ENCODE measurements at places on chromosomes 1 and 21.
A peak's percentile ranks its signal among the peaks of the same experiment; 100 is the strongest.

- DNase-seq, result no peak
Measured at GRCh38 chr1:214476986-214477870, 74.2 kb downstream of the PTPN14 start.

DNA sequence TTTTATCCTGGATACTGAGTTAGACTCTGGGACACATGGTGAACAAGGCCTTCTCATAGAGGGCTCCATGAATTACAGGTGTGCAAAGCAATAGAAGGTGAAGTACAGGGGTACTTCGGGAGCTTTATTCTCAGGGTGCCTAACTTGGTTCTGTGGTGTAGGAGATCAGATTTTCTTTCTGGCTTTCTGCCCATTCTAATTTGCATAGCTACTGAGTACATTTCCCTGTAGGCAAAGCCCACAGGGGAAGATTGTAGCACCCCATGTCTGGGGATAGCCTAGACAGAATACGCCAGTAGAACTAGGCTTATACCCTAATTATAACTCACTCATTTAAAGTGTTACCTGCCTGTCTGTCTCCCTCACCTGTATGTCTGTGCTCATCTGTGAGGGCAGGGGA is 49.7 kb downstream of the PGM1 start:
- no peak for DNase-seq

GRCh38 chr1:46021046-46021996 is 111.1 kb downstream of the PIK3R3 start:
- no peak for DNase-seq

GRCh38 chr1:4027492-4028138 is 127.5 kb upstream of the C1orf174 start:
- no peak for DNase-seq

- DNase-seq, result peak; percentile 53
Measured at GRCh38 chr1:39955547-39956539, 898 bp downstream of the MFSD2A start.

DNA sequence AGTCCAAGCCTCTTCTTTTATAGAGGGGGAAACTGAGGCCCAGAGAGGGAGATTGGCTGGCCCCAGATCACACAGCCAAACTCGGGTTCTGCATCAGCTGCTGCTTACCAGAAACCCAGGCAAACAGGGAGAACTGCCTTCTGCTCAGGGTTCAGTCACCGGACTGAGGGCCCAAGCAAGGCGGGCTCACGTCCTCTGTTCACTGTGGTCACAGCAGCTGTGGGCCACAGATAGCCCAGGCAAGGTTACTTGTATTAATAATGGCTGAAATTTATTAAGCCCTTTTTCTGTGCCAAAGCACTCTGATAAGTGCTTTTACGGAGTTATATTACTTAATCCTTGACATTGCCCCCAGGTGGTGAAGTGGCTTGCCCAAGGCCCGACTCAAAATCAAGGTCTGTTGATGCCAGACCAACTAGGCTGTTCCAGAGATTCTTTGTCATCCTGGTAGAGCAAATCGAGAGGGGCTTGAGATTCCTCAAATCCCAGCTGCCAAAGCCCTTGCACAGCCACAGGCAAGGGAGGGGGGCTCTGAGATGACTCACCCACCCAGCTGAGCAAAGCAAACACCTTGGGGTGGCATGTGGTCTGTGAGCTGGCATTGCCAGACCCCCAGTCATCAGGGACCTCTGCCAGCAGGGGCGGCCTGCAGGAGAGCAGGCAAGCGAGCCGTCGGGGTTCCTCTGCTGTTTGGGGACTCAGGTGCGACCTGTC is 36.5 kb downstream of the EPHB2 start:
- peak; percentile 82 for DNase-seq

GRCh38 chr1:21673277-21673780 is 4.2 kb upstream of the RAP1GAP start:
- DNase-seq, result no peak

DNA sequence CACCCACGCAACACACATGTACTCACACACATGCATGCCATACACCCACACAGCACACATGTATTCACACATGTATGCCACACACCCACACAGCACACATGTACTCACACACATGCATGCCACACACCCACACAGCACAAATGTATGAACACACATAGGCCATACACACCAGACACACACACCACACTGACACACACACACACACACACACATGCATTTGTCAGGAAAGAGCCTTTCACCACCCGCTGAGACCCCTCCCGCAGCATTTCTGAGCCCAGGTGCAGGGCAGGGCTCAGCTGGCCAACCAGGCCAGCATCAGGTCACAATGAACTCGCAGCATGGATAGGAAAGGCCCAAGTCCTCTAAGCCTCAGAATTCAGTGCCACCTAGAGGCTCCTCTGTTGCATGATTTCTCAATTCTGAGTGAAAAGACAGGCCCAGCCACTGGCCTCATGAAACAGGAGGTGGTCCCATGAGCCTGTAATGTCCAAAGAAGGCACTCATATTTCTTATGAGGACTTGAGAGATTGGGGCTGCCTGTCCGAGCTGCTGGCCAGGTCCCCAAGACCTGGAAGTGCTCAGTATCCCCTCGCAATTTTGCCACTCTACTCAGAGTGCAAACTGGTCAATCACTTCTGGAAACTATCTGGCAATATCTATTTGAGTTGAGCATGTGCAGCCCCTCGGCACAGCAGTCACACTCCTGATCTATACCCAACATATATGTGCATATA is 57.3 kb downstream of the PSMG1 start:
- peak; percentile 62 for DNase-seq

GRCh38 chr1:232978091-232978634 is 27.8 kb downstream of the NTPCR start:
- DNase-seq, result no peak

GRCh38 chr1:31036749-31037500 is 28.6 kb downstream of the PUM1 start:
- DNase-seq, result no peak

- DNase-seq, result no peak
Measured at GRCh38 chr21:40646651-40647050, 200.3 kb downstream of the DSCAM start.

DNA sequence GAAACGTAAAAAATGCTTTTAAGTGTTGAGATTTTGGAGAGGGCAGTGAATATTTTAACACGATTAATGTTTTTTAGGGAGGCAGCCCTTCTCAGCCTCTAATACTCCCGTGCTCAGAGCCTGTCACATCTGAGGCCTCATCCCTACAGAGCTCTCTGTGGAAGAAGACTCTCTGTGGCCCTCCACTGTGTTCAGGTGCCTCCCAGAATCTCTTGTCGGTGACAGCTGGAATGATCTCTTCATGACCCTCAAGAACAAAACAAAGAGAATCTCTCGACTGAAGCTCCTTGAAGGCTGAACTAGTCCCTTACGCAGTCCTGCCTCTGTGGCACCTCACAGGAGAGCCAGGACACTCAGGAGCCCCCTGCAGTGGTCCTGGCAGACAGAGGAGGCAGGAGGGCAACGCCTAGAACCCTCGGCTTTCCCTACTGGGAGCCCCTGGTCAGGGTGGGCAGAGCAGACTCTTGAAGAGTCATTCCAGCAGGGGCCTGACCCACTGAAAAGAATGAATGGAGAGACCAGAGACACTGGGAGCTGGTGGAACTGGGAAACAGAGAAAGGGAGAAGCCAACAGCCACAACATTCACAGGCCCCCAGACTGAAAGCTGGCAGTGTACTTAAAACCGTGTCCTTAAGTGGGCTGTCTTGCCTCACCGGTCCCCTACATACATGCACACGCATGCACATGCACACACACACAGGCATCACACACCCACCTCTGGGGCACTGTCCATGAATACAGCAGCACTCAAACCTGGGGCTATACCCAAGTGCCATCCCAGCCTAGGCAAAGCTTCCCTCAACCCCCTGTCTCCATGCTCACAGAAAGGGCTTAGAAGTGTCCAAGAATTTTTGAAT is 67.5 kb upstream of the ANGPTL1 start:
- DNase-seq, result no peak

DNA sequence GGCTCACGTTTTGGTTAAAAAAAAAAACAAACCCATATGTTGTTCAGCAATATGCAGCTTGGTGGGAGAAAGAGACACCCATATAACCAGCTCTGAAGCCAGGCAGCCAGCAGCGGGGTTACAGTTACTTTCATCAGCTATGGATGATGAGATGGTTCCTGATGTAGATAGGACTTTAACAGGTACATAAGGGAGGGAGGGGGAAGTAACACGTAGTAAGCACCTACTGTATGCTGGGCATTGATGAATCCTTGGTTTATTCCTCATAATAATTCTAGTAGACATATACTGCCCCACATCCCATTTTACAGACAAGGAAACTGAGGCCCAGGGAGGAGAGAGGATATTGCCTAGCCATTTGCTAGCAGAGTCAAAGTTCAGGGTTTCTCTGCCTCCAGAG is 2.0 kb downstream of the SLC1A7 start:
- no peak for DNase-seq

GRCh38 chr1:53842347-53842746 is 4.3 kb upstream of the NDC1 start:
- no peak for DNase-seq

DNA sequence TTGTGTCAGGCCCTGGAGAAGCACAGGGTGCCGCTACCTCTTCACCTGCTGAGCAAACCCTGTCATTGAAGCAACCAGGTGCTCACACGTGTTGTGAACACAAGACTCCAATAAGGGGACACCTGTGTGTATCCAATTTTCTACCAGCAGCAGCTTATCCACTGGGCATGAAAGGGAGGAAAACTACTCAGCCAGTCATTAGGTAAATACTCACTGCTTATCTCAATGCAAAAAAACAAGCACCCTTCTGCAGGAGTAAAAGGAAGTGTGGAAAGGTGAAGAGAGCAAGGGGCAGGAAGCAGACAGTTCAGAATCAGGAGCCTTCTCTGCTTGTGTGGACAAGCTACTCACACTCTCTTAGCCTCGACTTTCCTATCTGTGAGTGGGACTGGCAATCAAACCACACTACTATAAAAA is 148.9 kb downstream of the ETS2 start:
- no peak for DNase-seq

DNA sequence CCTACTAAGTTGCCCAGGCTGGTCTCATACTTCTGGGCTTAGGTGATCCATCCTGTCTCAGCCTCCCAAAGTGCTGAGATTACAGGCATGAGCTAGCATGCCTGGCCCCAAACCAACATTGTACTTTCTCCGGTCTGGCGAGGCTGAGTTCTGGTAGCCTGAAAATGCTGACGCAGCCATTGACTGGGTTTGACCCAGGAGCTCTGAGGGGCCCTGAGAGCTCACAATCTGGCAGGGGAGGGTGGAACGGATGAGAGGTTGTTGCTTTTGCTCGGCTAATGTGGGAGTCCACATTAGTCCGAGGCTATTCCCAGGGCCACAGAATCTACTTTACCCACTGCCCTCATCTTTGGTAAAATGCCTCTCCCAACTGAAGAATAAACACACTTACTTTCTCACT is 35.1 kb upstream of the PARP1 start:
- no peak for DNase-seq

DNA sequence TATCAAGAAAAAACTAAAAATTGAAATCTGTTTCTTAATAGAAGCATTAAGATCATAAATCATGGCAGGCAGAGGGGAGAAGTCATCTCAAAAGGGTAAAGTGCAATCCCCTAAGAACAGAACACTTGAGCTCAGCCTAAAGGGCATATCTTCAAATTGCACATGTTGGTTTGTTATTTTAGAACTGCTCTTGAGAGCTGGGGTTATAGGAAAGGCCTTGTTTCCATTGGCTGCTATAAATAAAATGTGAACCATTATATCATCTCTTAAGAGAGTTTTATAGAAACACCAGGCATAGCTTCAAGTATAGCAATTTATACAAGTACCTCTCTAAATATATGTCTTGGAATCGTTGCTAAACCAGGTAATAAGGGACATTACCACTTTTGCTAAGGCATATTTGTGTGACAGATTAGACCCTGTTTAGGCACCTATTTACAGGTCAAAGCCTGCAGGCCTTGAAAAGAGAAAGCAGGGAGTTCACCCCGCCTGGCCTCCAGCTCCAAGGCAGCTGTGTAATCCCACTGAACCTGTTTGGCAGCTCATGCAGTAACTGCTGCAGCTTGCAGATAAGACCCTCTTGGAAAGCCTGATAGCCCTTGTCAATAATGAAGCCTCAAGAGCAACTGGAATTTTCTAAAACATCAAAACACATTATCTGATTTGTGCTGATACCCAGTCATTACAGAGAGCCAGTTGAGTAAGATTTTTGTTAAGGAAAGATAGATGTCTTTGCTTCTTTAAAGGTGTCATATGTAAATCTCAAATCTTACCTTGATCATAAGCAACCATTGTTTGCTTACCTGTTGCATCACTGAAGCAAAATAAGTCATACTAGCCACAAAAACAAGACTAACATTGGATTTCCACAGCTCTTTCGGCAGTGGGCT is 24.2 kb upstream of the SYDE2 start:
- no peak for DNase-seq

- no peak for DNase-seq
Measured at GRCh38 chr1:101262630-101263348, 26.0 kb downstream of the S1PR1 start.

GRCh38 chr1:31111290-31111951 is 45.9 kb upstream of the PUM1 start:
- no peak for DNase-seq

DNA sequence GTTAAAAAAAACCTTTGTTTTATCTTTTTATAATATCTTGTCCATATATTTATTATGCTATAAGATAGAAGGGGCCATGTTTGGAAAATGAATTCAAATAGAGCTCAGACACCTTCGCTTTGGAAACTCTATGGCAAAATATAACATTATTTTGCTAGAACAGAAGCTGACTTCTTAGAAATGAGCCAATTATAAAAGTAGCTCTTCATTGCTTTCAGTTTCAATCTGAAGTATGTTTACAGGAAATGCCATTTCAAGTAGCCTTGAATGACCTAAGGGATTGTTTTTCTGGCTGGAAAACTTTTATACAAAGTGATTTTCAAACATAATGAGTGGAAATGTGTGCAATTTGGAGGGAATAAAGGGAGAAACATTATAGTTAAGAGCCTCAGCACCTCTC is 37.8 kb upstream of the GBP5 start:
- DNase-seq, result no peak

GRCh38 chr1:182791281-182792179 is 2.0 kb downstream of the NPL start:
- no peak for DNase-seq

DNA sequence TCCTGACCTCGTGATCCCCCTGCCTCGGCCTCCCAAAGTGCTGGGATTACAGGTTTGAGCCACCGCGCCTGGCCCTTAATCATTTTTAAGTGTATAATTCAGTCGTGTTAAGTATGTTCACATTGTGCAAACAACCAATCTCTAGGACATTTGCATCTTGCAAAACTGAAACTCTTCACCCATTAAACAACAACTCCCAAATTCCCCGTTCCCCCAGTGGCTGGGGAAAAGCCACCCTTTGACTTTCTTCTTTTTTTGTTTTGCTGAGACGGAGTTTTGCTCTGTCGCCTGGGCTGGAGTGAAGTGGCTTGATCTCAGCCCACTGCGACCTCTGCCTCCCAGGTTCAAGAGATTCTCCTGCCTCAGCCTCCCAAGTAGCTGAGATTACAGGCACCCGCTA is 6.5 kb upstream of the THEMIS2 start:
- DNase-seq, result no peak

DNA sequence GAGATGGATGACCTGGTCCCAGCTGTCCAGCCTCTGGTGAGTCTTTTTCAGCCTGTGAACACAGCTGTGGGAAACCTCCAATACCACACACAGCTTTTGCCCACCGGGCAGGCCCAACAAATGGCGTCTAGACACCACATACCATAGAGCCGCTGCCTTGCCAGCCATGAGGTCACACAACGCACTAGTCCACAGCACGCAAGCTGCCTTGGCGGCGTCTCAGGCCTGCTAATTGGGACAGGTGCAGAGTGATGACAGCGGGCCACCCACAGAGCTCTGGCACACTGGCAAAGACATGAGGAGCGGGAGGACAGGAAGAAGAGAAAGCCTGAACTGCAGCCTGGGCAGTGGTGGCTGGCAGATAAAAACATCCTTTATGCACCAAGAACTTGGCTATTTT is 125.5 kb downstream of the ADAMTS1 start:
- peak; percentile 84 for DNase-seq
